ENCODE measurements at places on chromosomes 12 and 14.
A peak's percentile ranks its signal among the peaks of the same experiment; 100 is the strongest.

DNA sequence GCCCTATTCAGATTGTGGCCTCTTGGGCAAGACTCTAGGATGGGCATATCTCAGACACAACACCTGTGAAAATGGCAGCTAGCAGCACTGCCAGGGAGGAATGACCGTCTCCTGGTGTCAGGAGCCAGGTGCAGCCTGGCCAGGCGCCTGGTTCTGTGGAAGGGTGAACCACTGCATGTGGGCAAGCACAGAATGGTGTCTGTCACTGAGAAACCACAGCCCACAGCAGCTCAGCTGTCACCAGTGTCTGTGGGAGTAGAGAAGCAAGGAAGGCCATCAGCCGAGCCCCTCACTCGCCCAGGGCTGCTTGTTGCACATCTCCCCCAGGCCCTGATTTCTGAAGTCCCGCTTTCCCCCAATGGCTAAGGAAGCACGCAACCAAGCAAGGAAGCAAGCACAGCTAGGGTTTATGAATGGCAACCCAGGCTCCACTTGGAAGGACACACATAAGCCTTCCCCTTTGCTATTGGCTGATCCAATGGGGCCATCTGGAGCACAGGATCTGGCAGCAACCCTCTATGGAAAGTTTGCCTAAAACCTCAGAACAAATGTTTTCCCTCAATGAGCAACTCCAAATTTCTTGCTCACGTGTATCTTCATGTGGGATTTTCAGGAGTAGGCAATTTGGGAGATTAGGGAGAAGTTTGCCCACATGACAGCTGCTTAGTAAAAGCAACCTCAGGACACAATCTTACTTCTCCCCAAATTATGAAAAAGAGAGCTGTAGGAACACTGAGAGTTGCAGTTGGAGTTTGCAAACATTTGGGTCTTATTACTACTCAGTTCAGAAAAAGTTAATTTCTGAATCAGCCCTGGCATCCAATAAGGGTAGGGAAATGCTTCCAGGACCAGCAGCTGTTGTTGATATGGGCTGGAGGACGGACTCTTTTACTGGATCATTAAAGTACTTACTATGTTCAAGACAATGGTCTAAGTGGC is 44.7 kb downstream of the GPHB5 start:
- H3K4me1 ChIP-seq, result no peaks in the 10 kb centered on the region
- no peak overlapping the region for H3K4me3 ChIP-seq
- no peak for DNase-seq

- no peaks in the 10 kb centered on the region for H3K4me1 ChIP-seq
- H3K27me3 ChIP-seq, result no peaks in the 10 kb centered on the region
- no peak overlapping the region for H3K27ac ChIP-seq
- H3K4me3 ChIP-seq, result no peak overlapping the region
Observed at GRCh38 chr12:23560611-23561010, 388.9 kb downstream of the SOX5 start.

DNA sequence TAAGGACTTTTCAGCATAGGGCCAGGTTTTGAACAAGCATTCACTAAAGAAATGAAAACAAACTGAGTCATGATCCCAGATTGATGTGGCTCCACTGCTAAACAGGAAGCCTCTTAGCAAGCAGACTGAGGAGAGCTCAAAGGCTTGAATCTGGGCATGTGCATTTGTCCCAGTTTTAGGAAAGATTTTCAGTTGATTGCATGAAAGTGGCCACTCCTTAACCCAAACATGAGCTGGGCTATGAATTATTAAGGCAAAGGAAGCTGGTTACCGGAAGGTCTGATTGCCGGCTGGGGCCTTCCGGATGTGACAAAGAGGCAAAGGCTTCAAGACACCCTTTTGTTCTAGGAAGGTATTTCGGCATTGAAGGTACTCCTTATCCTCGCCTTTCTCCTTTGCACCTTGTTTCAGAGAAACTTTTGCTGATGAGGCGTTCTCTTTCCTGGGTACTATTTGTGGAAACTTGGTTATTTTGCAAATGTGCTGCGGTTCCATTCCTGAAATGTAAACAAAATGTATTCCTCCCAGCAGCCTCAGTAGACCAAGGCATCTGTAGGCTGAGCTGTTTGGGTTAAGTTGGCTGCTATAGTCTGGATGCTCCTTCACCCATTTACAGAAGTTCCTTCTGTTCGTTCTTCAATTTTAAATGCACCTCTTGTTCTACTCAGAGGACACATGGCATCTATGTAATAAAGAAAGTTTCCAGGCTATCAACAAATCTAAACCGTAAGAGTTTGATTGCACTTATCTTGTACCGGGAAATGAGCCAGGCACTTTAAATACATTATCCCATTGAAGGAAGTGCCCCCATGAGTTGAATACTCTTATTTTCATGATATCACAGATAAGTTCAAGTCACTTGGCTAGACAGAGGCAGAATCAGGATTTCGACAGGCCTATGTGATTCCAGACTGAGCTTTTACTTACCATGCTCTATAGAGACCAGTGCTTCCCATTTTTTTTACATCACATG is 115.6 kb upstream of the METAP2 start:
- no peak for DNase-seq
- H3K4me1 ChIP-seq, result peaks cover 7% of the 10 kb centered on the region
- H3K27ac ChIP-seq, result no peak overlapping the region
- H3K27me3 ChIP-seq, result peaks cover 2% of the 10 kb centered on the region
- no peak overlapping the region for H3K4me3 ChIP-seq

- no peaks in the 10 kb centered on the region for H3K4me1 ChIP-seq
- no peak overlapping the region for H3K27ac ChIP-seq
- no peaks in the 10 kb centered on the region for H3K36me3 ChIP-seq
- peaks cover 3% of the 10 kb centered on the region for H3K27me3 ChIP-seq
- H3K4me3 ChIP-seq, result no peak overlapping the region
- no peak for DNase-seq
Observed at GRCh38 chr12:29782871-29783772, 620 bp downstream of the TMTC1 start.

- peak overlapping the region; percentile 28 for H3K27ac ChIP-seq
- H3K27me3 ChIP-seq, result no peaks in the 10 kb centered on the region
- H3K4me3 ChIP-seq, result peak overlapping the region; percentile 47
- H3K36me3 ChIP-seq, result peaks cover 49% of the 10 kb centered on the region
- peaks cover 9% of the 10 kb centered on the region for H3K4me1 ChIP-seq
Observed at GRCh38 chr12:11855983-11856374, 206.5 kb downstream of the ETV6 start.

GRCh38 chr14:32354716-32355115 is 25.6 kb downstream of the AKAP6 start:
- no peak overlapping the region for H3K27ac ChIP-seq
- H3K4me1 ChIP-seq, result peaks cover under 1% of the 10 kb centered on the region
- H3K27me3 ChIP-seq, result no peaks in the 10 kb centered on the region
- H3K4me3 ChIP-seq, result no peak overlapping the region

- H3K27me3 ChIP-seq, result peaks cover 1% of the 10 kb centered on the region
- H3K36me3 ChIP-seq, result no peaks in the 10 kb centered on the region
- no peak overlapping the region for H3K4me3 ChIP-seq
- no peak for DNase-seq
- H3K4me1 ChIP-seq, result no peaks in the 10 kb centered on the region
Observed at GRCh38 chr12:22431693-22432251, 97.3 kb upstream of the ST8SIA1 start.

GRCh38 chr14:67487937-67488893 is at the start of gene TMEM229B:
Gene TMEM229B, minus strand, starts transcription at chr14:67488721. Its CDS starts 14,798 bp downstream, at chr14:67473923.
- peak; percentile 80 for DNase-seq
- H3K4me1 ChIP-seq, result peaks cover 55% of the 10 kb centered on the region
- H3K36me3 ChIP-seq, result peaks cover 16% of the 10 kb centered on the region
- no peaks in the 10 kb centered on the region for H3K27me3 ChIP-seq
- peak within 1 kb of the TSS; percentile 88 for H3K4me3 ChIP-seq
- H3K27ac ChIP-seq, result peak within 1 kb of the TSS; percentile 96

- DNase-seq, result no peak
- no peak overlapping the region for H3K4me3 ChIP-seq
- peaks cover 44% of the 10 kb centered on the region for H3K4me1 ChIP-seq
- no peaks in the 10 kb centered on the region for H3K27me3 ChIP-seq
Observed at GRCh38 chr14:59297071-59297776, 108.8 kb downstream of the DAAM1 start.

GRCh38 chr14:65366802-65367565 is 45.5 kb upstream of the FUT8 start:
- H3K36me3 ChIP-seq, result no peaks in the 10 kb centered on the region
- H3K4me3 ChIP-seq, result no peak overlapping the region
- peaks cover 16% of the 10 kb centered on the region for H3K4me1 ChIP-seq
- no peaks in the 10 kb centered on the region for H3K27me3 ChIP-seq

- no peak overlapping the region for H3K4me3 ChIP-seq
- peaks cover 11% of the 10 kb centered on the region for H3K36me3 ChIP-seq
- DNase-seq, result no peak
- H3K27me3 ChIP-seq, result no peaks in the 10 kb centered on the region
Observed at GRCh38 chr12:116402163-116402939, 124.9 kb upstream of the MED13L start.

- H3K27ac ChIP-seq, result no peak overlapping the region
- no peaks in the 10 kb centered on the region for H3K27me3 ChIP-seq
- no peak for DNase-seq
- no peak overlapping the region for H3K4me3 ChIP-seq
- H3K36me3 ChIP-seq, result peaks cover 5% of the 10 kb centered on the region
Observed at GRCh38 chr12:23742574-23742973, 206.9 kb downstream of the SOX5 start.

- H3K4me1 ChIP-seq, result peaks cover 2% of the 10 kb centered on the region
- H3K27me3 ChIP-seq, result peaks cover 2% of the 10 kb centered on the region
- peaks cover 35% of the 10 kb centered on the region for H3K36me3 ChIP-seq
- H3K4me3 ChIP-seq, result no peak overlapping the region
- no peak overlapping the region for H3K27ac ChIP-seq
- DNase-seq, result no peak
Observed at GRCh38 chr12:113159937-113160336, 10.4 kb downstream of the CFAP73 start.

- peaks cover 29% of the 10 kb centered on the region for H3K27me3 ChIP-seq
- H3K36me3 ChIP-seq, result peaks cover 3% of the 10 kb centered on the region
- DNase-seq, result no peak
Observed at GRCh38 chr14:69543341-69544115, 31.1 kb downstream of the CCDC177 start.

- peaks cover 3% of the 10 kb centered on the region for H3K4me1 ChIP-seq
- no peak for DNase-seq
- no peak overlapping the region for H3K27ac ChIP-seq
Observed at GRCh38 chr12:63820427-63820826, 24.1 kb upstream of the SRGAP1 start.

GRCh38 chr14:101174522-101174838 is 271.0 kb upstream of the RTL1 start:
- H3K27me3 ChIP-seq, result no peaks in the 10 kb centered on the region
- no peak overlapping the region for H3K27ac ChIP-seq
- no peak overlapping the region for H3K4me3 ChIP-seq
- no peaks in the 10 kb centered on the region for H3K4me1 ChIP-seq

- H3K4me1 ChIP-seq, result peaks cover 7% of the 10 kb centered on the region
- no peaks in the 10 kb centered on the region for H3K36me3 ChIP-seq
- H3K27me3 ChIP-seq, result peaks cover 3% of the 10 kb centered on the region
- no peak for DNase-seq
Observed at GRCh38 chr12:112122823-112123690, 2.3 kb upstream of the TRAFD1 start.

- H3K36me3 ChIP-seq, result no peaks in the 10 kb centered on the region
- H3K27me3 ChIP-seq, result no peaks in the 10 kb centered on the region
- H3K27ac ChIP-seq, result no peak overlapping the region
- peak; percentile 68 for DNase-seq
Observed at GRCh38 chr12:95117178-95117599, 43.8 kb upstream of the NR2C1 start.

DNA sequence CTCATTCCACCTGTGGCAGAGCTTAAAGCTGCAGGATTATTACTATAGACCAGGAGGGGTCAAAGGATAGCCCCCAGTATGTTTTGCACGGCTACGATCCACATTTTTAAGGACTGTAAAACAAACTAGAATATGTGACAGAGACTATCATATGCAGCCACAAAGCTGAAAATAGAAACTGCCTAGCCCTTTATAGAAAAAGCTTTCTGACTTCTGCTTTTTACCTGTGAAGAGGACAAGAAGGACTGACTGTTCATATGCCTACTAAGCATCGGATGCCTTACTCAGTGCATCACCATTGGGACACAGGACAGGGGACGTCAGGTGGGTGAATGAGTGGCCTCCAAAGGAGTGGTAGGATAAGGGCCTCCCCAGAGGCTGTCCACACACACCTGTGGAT is 29.8 kb downstream of the SPTB start:
- H3K27me3 ChIP-seq, result peaks cover 28% of the 10 kb centered on the region
- H3K27ac ChIP-seq, result no peak overlapping the region
- no peak for DNase-seq
- H3K4me3 ChIP-seq, result no peak overlapping the region

- no peak for DNase-seq
- no peaks in the 10 kb centered on the region for H3K36me3 ChIP-seq
- no peak overlapping the region for H3K4me3 ChIP-seq
- H3K27me3 ChIP-seq, result peaks cover 2% of the 10 kb centered on the region
- H3K4me1 ChIP-seq, result no peaks in the 10 kb centered on the region
- no peak overlapping the region for H3K27ac ChIP-seq
Observed at GRCh38 chr12:100897240-100897639, 102.7 kb downstream of the ANO4 start.

GRCh38 chr14:66974397-66975025 is 214.7 kb upstream of the GARIN2 start:
- peaks cover 2% of the 10 kb centered on the region for H3K36me3 ChIP-seq
- DNase-seq, result no peak
- no peak overlapping the region for H3K27ac ChIP-seq
- H3K4me1 ChIP-seq, result no peaks in the 10 kb centered on the region

- H3K27me3 ChIP-seq, result peaks cover 7% of the 10 kb centered on the region
- H3K36me3 ChIP-seq, result no peaks in the 10 kb centered on the region
- no peak for DNase-seq
- no peaks in the 10 kb centered on the region for H3K4me1 ChIP-seq
Observed at GRCh38 chr12:128989287-128989686, 136.0 kb downstream of the GLT1D1 start.

GRCh38 chr12:109449845-109450532 is 27.1 kb downstream of the KCTD10 start:
- H3K4me3 ChIP-seq, result no peak overlapping the region
- peaks cover 30% of the 10 kb centered on the region for H3K36me3 ChIP-seq
- DNase-seq, result no peak
- H3K27me3 ChIP-seq, result no peaks in the 10 kb centered on the region
- no peak overlapping the region for H3K27ac ChIP-seq

GRCh38 chr12:11477110-11477509 is 81.7 kb upstream of the PRB2 start:
- no peaks in the 10 kb centered on the region for H3K4me1 ChIP-seq
- DNase-seq, result no peak
- H3K36me3 ChIP-seq, result no peaks in the 10 kb centered on the region
- no peak overlapping the region for H3K4me3 ChIP-seq
- no peaks in the 10 kb centered on the region for H3K27me3 ChIP-seq

- peaks cover 8% of the 10 kb centered on the region for H3K27me3 ChIP-seq
- no peak for DNase-seq
- H3K4me1 ChIP-seq, result peaks cover 12% of the 10 kb centered on the region
- no peaks in the 10 kb centered on the region for H3K36me3 ChIP-seq
- H3K27ac ChIP-seq, result no peak overlapping the region
Observed at GRCh38 chr14:61444215-61444768, 122.9 kb downstream of the PRKCH start.

- H3K4me1 ChIP-seq, result no peaks in the 10 kb centered on the region
- DNase-seq, result no peak
- no peak overlapping the region for H3K4me3 ChIP-seq
- H3K36me3 ChIP-seq, result no peaks in the 10 kb centered on the region
- no peak overlapping the region for H3K27ac ChIP-seq
- H3K27me3 ChIP-seq, result peaks cover 19% of the 10 kb centered on the region
Observed at GRCh38 chr12:256225-256624, 6.4 kb downstream of the SLC6A13 start.

GRCh38 chr14:79043194-79043889 is 873.2 kb downstream of the NRXN3 start:
- H3K4me3 ChIP-seq, result no peak overlapping the region
- H3K27ac ChIP-seq, result no peak overlapping the region
- H3K36me3 ChIP-seq, result no peaks in the 10 kb centered on the region
- H3K27me3 ChIP-seq, result peaks cover 1% of the 10 kb centered on the region
- H3K4me1 ChIP-seq, result no peaks in the 10 kb centered on the region

Measured in memory B cell (primary cell).